Fibroblast of lung (primary cell): ENCODE measurements at places on chromosomes 5 and 9. TPM values are rescaled to one million over a fixed set of nuclear protein-coding genes. Genes with fewer than 3 reads are reported as not detected.

GRCh38 chr5:132979367-132979940, 16.0 kb upstream of the AFF4 start:
- H3K4me1 ChIP-seq = no peaks in the 10 kb centered on the region
- no peak overlapping the region for H3K27ac ChIP-seq
- H3K36me3 ChIP-seq = no peaks in the 10 kb centered on the region
- no peaks in the 10 kb centered on the region for H3K27me3 ChIP-seq

PFN3 gene
- not detected in 2 replicates for total RNA-seq

- no peaks in the 10 kb centered on the region for H3K27me3 ChIP-seq
- peak; percentile 14 for DNase-seq
- no peaks in the 10 kb centered on the region for H3K36me3 ChIP-seq
- H3K4me1 ChIP-seq = peaks cover 2% of the 10 kb centered on the region
Observed at GRCh38 chr9:127635201-127635735, 23.2 kb downstream of the STXBP1 start.

MRPL41 gene
- total RNA-seq = 41.3 and 53.2 TPM in 2 replicates
